Stimulated activated CD4-positive, alpha-beta T cell treated with anti-CD3 and anti-CD28 coated beads, TNF-alpha, amount 100 ng/mL, for 1 hour (primary cell): ENCODE measurements at places on chromosomes 5 and 9.

GRCh38 chr5:157657516-157657915 is 5.3 kb upstream of the SOX30 start:
- DNase-seq = no peak

DNA sequence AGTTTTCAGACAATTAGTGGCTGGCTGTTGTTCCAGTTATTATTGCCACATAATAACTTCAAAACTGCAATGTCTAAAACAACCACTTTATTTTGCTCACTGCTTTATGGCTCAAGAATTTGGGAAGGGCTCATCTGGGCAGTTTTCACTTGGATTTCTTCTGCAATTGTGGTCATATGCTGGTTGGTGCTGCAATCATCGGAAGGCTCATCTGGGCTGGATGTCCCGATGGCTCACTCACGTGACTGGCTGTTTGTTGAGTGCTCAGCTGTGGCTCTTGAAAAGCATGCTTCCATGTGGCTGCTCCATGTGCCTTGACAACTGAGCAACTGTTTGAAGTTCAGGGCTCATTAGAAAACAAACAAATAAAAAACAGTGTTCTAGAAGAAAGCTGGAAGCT is 1032.5 kb downstream of the DTWD2 start:
- DNase-seq = no peak

DNA sequence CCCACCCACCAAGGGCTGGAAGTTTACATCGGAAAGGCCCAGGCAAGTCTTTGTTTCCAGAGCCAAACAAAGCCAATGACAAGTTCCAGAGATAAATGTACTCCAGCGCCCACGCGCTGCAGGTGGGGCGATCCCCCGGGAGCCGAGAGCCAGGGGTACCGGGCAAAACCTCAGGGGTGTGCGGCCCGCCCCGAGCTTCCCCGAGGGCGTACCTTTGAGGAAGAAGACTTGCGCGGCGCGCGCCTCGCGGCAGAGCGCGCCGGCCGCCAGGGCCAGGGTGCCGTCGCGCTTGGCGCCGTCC is 671 bp downstream of the DUSP1 start:
- peak; percentile 19 for DNase-seq

DNA sequence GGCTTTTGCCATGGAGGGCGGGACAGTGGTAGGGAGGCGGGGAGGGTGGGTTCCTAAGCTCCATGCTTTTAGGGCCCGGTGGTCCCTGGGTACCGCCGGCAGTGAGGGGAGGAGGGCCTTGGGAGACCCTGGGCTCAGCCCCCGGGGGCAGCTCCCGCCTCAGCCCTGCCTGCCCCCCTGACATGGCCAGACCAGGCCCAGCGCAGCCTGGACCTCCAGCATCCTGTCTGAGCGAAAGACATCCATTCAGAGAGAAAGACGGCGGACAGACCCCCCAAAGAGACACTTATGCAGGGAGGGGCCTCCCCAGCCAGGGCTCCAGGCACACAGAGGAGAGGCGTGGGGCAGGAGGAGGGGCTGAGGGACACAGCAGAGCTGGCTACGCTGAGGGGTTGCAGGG is 45.3 kb downstream of the KCNT1 start:
- DNase-seq = no peak

DNA sequence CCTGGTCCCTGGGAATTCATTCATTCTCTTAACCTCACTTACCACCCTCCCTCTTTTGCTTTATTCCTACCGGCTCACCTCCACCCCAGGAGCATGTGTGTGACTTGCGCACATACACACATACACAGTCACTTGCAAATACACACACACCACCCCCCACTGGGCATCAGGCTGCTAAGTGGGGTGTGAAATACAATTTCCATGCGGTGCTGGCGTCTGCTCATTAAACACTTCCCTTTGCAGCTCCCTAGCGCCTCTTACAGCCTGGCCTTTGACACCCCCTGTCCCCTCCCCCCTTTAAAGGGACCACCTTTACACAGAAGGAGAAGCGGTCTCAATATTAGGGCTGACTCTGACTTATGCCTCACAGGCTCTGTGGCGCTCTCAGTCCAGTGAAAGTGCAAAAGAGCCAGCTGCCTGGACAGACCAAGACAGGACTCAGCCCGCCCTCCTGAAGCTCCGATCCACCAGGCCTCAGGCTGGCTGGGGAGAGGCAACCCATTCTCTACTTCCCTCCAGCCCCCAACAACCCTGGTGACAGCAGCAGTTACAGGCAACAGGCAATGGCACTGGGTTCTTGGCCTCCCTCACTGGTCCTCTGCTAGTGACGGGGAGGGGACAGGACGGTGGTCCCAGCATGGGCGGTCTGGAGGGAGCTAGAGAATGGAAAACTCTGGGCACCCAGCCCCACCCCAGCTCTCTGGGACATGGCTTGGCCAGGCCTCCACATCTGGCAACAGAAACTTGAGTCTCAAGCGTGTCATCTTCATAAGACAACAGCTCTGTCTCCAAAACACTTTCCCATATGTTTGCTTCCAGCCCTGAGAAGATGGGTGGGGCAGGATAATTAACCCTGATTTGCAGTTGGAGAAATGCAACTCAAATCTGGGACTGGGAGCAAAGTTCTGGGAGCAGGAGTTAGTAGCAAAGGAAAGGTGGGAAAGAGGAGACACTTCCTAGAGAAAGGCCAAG is 12.0 kb downstream of the ENHO start:
- no peak for DNase-seq

GRCh38 chr9:119052339-119053030 is 316.8 kb downstream of the BRINP1 start:
- DNase-seq = no peak

DNA sequence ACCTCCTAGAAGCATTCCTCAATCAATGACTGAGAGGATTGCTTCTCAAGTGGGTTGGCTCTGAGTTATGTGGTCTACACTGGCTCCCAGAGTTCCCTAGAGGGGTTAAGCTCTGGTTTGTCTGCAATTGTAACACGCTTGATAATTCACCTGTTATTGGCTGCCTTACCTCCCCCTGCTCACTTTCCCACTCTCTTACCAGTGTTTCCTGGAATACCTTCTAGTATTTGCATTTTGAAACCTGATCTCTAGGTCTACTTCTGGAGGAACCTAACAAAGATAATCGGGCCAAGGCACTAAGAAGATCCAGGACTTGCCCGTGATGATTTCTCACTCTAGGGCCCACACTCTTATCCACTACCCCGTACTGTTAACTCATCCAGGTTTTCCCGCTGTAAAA is 110.1 kb upstream of the MAP3K1 start:
- no peak for DNase-seq

GRCh38 chr9:38318759-38319495 is 73.6 kb upstream of the ALDH1B1 start:
- no peak for DNase-seq

GRCh38 chr5:167352801-167353200 is 938.6 kb upstream of the WWC1 start:
- DNase-seq = no peak

GRCh38 chr5:170809551-170809950 is 26.0 kb downstream of the GABRP start:
- DNase-seq = no peak

GRCh38 chr5:75890546-75890945 is 173.3 kb upstream of the POC5 start:
- no peak for DNase-seq

GRCh38 chr5:65873181-65873750 is 53.1 kb upstream of the ERBIN start:
- no peak for DNase-seq

DNA sequence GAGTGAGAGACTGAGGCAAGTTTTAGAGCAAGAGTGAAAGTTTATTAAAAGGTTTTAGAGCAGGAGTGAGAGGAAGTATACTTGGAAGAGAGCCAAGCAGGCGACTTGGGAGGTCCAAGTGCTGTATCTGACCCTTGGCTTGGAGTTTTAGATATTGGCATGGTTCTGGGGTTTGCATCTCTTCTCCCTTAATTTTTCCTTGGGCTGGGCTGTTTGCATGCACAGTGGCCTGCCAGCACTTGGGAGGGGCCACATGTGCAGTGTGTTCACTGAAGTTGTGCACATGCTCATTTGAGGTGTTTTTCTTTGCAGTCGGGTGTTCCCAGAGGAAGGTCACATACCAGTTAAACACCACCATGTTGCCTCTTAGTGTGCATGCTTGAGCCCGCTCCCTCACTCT is 464.1 kb downstream of the DMRT2 start:
- DNase-seq = no peak

- DNase-seq = no peak
Observed at GRCh38 chr9:2727374-2727773, 10.1 kb downstream of the KCNV2 start.
